ENCODE measurements at places on chromosomes 12 and 14. TPM values are rescaled to one million over a fixed set of nuclear protein-coding genes. Genes with fewer than 3 reads are reported as not detected.

- DNase-seq = no peak
Measured at GRCh38 chr12:132275110-132275531, 54.3 kb downstream of the GALNT9 start.

DNA sequence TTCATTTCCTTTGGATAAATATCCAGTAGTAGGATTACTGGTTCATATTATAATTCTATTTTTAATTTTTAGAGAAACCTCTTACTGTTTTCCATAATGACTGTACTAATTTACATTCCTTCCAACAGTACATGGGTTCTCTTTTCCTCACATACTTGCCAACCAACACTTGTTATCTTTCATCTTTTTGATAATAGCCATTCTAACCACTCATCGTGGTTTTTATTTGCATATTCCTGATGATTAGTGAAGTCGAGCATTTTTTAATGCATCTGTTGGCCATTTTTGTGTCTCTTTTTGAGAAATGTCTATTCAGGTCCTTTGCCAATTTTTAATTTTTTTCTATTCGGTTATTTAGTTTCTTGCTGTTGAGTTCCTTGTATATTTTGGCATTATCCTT, 457.7 kb upstream of the PDE3A start:
- DNase-seq = no peak

DNA sequence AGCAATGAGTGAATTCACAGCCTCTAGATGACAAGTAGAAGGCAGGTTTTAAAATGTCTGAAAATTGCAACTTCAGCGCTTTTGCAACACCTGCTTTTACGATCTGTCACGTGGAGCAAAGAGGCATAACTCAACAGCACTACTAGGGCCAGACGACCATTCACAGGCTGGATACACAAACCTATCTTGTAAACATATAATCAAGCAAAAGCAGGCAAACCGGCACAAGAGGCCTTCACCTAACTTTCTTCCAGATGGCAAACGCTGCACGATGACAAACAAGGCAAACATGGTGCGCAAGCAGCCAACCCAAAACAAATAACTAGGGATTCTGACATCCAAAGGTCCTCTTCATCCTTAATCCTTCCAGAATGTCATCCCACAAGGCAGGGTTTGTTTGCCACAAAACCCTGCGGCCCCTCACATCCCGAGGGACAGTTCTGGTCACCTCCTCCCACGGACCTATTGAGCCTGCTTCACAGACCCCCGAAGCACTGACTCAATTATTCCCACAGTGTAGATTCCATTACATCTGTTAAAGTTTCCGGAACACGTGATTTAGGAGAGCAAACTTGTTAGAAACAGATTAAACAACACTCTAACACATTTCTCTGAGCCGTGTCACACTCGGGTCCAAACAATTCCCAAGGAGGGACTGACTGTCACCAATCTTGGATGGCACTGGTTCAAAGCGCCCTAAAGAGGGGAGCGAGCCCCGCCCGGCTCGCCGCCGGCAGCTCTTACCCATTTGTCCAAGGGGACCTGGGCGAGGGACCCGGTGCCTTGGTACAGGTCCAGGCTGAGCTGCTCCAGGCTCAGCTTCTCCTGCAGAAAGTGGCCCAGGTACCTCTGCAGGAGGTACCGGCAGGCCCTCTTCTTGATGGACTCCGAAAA, 823 bp downstream of the ATG2B start:
- DNase-seq = peak; percentile 74

GRCh38 chr14:34571771-34572170, 32.3 kb upstream of the EAPP start:
- no peak for DNase-seq

GRCh38 chr12:104748356-104748755, 209.7 kb downstream of the SLC41A2 start:
- DNase-seq = no peak

GRCh38 chr14:63361790-63362189, 43.1 kb upstream of the GPHB5 start:
- DNase-seq = no peak

- DNase-seq = no peak
Measured at GRCh38 chr14:91029456-91030217, 30.8 kb downstream of the RPS6KA5 start.

- no peak for DNase-seq
Measured at GRCh38 chr12:77974645-77975044, 144.0 kb downstream of the NAV3 start.

MIPOL1 gene
- not detected for polyA plus RNA-seq

AMN gene
- polyA plus RNA-seq = 9.2 TPM

RNF31 gene
- 69.8 TPM for polyA plus RNA-seq

FGF6 gene
- not detected for polyA plus RNA-seq

Data from B cell (primary cell).